ENCODE measurements at places on chromosomes 4 and X.

DNA sequence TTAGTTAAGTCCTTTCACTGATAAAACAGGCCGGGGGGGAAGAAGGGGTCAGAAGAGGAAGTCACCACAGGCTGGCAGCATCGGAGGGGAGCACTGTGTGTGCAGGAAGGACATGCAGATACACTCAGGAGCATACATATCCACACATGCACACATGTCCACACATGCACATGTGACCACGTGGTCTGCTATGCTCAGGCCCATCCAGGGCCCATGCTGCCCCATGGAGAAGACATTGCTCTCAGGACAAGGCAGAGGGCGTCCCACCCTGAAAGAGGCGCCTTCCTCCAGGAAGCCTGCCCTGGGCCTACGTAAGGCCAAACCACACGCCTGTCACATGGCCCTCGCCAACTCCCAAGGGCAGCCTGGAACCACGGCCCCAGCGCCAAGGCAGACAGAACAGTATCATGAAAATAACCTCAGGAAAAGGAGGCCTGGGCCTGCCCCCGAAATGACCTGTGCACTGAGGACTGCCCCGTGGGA is 15.8 kb downstream of the WDR1 start:
- DNase-seq = no peak

GRCh38 chr4:128525387-128525786 is 237.8 kb upstream of the PGRMC2 start:
- DNase-seq = no peak

DNA sequence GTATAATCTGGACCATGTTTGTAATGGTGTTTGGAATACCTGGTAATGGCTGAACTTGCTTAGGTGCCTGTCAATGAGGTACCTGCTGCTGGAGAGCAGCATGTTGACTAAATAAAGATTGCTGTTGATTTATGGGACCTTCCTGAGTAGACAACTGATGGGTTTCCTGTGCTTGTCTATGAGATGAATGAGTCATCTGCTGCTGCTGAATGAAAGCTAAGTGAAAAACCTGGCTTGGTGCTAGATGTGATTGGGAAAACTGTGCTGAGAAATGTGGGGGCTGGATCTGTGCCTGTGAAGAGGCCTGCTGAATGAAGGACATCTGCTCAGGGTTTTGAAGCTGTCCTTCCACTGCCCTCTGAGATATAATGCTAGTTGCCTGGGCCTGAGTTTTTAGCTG is 69.6 kb downstream of the WNK3 start:
- DNase-seq = no peak

DNA sequence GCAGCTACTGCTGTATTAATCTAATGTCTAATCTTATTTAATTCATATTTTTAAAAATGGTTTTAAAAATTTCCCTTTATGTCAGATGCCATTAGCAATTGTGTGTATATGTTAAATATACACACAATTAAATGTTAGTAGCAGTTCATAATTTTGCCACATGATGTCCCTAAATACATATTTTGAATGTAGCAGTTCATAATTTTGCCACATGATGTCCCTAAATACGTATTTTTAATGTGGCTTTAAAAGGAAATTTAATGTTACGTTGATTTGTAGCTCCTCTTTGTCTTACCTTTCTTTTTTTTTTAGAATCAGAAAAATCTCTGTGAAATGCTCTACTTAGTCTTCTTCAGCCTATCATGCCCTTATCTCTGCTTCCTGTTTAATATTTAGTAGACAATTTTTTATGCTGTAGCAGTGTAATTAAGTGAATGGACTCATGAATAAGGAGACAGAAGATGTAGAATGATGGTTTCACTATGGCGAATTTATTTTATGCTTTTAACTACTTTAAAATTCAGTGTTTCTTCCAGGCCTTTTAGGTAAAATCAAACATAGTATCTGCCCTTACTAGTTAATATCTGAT is 26.1 kb downstream of the RBM46 start:
- peak; percentile 33 for DNase-seq

DNA sequence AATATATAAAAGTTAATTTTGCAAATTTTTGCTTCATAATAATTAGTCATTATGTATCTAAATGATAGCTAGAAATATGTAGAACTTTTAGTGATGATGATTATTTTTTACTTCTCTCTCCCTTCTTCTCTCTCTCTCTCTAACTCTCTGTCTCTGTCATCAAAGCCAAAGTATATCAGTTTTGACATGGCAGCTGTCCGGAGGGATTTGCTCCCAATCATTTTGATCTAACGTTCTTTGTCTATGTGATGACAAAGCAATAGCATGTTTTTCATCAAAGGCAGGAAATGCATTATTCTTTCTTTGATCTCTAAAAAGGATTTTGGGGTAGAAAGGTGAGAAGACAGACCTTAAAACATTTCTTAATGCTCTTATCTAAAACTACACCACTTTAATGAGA is 402.1 kb downstream of the PDGFC start:
- DNase-seq = no peak

- no peak for DNase-seq
Measured at GRCh38 chr4:472881-473569, 25.9 kb downstream of the ZNF721 start.

- DNase-seq = no peak
Measured at GRCh38 chr4:112348488-112349158, 51.5 kb downstream of the ALPK1 start.
